ENCODE measurements at places on chromosomes 12 and 14.
A peak's percentile ranks its signal among the peaks of the same experiment; 100 is the strongest.

GRCh38 chr12:110992909-110993308, 72.5 kb upstream of the MYL2 start:
- H3K27me3 ChIP-seq, result peaks cover 2% of the 10 kb centered on the region
- H3K36me3 ChIP-seq, result no peaks in the 10 kb centered on the region
- H3K4me3 ChIP-seq, result no peak overlapping the region
- no peak overlapping the region for H3K27ac ChIP-seq
- no peaks in the 10 kb centered on the region for H3K4me1 ChIP-seq

DNA sequence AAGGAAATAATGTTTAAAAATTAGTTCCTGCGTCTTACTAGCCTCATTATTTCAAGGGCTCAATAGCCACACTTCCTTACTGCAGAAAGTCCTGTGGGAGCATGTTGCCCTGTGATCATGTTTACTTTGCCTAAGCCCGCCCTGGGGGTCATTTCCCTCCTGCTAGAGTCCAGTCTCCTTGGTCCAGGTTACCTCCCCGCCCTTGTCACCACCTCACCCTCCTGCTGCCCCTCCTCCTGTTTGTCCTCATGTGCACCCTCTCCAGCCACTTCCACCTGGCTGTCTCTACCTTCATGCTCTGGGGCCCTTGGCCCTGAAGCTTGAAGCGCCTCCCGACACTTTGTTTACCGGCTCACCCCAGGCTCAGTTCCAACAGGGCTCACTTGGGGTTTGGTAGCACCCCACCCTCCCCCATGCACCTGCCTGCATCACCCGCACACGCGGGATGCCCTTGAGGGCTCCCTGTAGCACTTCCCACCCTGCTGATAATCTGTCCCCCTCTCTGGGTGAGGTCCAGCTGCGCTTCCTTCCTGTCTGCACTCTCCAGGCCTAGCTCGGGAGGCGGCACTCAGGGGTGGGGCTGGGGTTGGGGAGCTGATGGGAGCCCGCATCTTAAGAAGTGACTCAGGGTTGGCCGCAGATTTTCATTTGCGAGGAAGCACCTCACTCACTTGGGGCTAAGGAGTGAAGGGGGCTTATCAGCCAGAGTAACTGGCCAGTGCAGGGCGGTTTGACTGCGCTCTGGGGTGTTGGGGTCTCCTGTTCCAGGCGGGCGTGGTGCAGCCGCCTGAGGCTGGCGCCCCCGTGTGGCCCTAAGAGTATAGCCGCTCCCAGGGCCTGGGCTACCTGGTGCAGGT, 40.1 kb downstream of the SMIM41 start:
- DNase-seq, result peak; percentile 36
- H3K27ac ChIP-seq, result no peak overlapping the region
- H3K27me3 ChIP-seq, result peaks cover 3% of the 10 kb centered on the region
- H3K36me3 ChIP-seq, result no peaks in the 10 kb centered on the region

GRCh38 chr12:57187222-57188089, 29.1 kb upstream of the NXPH4 start:
- no peaks in the 10 kb centered on the region for H3K4me1 ChIP-seq
- no peaks in the 10 kb centered on the region for H3K27me3 ChIP-seq

DNA sequence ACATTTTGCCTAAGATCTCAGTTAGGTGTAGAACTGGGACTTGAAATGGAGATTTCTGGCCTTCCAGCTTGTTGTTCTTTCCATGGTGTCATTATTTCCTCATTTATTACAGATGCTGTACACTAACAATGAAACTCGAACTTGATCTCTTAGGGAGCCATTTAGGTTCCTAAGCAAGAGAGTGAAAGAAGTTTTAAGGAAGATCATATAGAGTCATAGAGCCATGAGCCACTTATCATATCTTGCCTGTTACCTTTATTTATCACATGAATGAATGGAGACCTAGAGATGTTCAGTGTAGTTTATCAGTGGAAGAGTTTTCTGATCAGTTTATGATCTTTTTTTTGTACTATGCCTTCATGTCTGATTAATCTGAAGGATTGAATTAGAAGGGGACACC, 9.9 kb downstream of the HELB start:
- H3K4me3 ChIP-seq, result no peak overlapping the region
- H3K36me3 ChIP-seq, result peaks cover 43% of the 10 kb centered on the region
- H3K27me3 ChIP-seq, result no peaks in the 10 kb centered on the region
- H3K4me1 ChIP-seq, result no peaks in the 10 kb centered on the region

- H3K27me3 ChIP-seq, result no peaks in the 10 kb centered on the region
- DNase-seq, result no peak
- H3K4me1 ChIP-seq, result no peaks in the 10 kb centered on the region
- no peak overlapping the region for H3K27ac ChIP-seq
- H3K4me3 ChIP-seq, result no peak overlapping the region
Measured at GRCh38 chr14:74281069-74281468, 21.7 kb downstream of the ABCD4 start.

DNA sequence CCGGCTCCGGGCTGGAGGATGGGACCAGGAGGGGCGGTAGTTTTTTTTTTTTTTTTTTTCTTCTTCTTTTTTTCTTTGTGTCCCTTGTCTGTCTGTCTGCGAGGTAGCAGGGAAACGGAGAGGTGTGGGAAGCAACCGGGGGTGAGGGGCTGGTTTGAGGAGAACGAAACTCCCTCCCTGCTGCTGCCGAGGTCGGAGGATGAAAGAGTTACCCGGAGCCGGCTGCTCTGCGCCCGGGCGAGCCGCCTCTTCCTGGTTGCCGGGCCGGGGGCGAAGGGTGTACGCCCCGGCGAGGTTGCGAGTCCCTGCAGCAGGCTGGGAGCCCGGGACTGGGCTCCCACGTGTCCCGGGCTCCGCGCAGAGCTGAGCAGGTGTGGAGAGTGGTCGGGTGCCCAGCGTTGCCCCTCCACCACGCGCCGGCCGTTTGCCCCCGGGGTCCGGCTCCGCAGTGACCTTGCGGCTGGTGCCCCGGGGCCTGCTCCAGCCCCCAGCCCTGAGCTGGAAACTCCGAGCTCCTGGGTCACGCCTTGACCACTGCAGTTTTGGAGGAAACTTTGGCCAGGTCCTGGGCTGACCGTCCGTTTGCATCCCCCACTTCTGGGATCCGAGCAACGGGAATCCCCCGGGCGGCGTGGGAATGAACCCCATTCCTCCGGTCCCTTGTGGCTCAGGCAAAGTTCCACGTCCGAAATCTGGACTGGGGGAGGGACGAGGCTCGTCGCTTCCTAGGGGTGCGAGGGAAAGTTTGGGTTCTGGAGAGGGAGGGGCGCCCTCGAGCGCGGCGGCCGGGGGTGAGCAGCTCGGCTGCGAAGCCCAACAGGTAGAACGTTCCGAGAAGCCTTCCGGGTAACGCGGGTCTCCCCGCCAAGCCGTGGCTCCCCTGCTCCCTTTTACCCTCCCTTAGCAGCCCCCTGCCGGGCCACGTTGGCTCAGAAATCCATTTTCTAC, 1.3 kb downstream of the CHST11 start:
- H3K27ac ChIP-seq, result peak overlapping the region; percentile 91
- peaks cover 52% of the 10 kb centered on the region for H3K4me1 ChIP-seq
- H3K36me3 ChIP-seq, result peaks cover 50% of the 10 kb centered on the region
- peak overlapping the region; percentile 78 for H3K4me3 ChIP-seq

GRCh38 chr12:128789356-128789929, 34.3 kb downstream of the SLC15A4 start:
- H3K36me3 ChIP-seq, result peaks cover 31% of the 10 kb centered on the region
- H3K27me3 ChIP-seq, result no peaks in the 10 kb centered on the region
- no peak overlapping the region for H3K27ac ChIP-seq

DNA sequence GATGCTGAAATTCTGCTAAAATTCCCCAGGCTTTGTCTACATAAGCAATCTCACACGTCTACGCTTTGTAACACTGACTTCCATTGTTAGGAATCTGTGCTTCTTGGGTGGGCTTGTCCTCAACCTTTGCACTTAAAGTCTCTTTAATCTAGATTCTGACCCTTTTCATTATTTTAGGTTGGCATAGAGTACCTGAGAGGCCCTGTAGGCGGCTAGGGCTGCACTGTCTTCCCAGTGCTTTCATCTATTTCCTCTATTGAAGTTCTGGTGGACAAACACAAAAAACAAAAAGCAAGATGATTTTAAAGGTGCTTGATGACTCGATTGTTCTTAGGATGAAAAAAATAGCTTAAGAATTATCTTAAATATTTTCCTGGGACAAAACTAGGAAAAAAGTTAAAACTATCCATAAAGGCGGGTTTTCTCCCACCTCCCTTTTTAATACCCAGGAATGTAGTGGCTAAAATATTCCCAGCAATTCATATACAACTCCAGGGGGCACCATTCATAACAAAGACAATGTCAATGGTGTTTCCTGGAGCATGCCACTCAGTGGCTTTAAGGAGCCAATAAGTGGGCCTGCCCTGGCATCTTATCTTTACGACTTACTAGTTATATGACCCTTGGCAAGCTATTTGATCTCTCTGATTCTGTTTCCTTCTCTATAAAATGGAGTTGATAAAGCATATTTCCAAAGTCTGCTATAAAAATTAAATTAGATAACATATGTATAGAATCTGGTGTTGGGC, 197.5 kb downstream of the STXBP6 start:
- H3K36me3 ChIP-seq, result no peaks in the 10 kb centered on the region
- H3K27ac ChIP-seq, result no peak overlapping the region
- no peak for DNase-seq
- no peaks in the 10 kb centered on the region for H3K27me3 ChIP-seq
- no peaks in the 10 kb centered on the region for H3K4me1 ChIP-seq
- no peak overlapping the region for H3K4me3 ChIP-seq

- H3K4me3 ChIP-seq, result no peak overlapping the region
- no peak overlapping the region for H3K27ac ChIP-seq
- no peaks in the 10 kb centered on the region for H3K4me1 ChIP-seq
- H3K36me3 ChIP-seq, result no peaks in the 10 kb centered on the region
- DNase-seq, result no peak
- no peaks in the 10 kb centered on the region for H3K27me3 ChIP-seq
Measured at GRCh38 chr12:25938581-25938980, 19.9 kb upstream of the RASSF8 start.

GRCh38 chr12:98821866-98822265, 176.8 kb downstream of the APAF1 start:
- no peaks in the 10 kb centered on the region for H3K36me3 ChIP-seq
- DNase-seq, result no peak
- no peak overlapping the region for H3K4me3 ChIP-seq
- H3K27me3 ChIP-seq, result peaks cover 14% of the 10 kb centered on the region

DNA sequence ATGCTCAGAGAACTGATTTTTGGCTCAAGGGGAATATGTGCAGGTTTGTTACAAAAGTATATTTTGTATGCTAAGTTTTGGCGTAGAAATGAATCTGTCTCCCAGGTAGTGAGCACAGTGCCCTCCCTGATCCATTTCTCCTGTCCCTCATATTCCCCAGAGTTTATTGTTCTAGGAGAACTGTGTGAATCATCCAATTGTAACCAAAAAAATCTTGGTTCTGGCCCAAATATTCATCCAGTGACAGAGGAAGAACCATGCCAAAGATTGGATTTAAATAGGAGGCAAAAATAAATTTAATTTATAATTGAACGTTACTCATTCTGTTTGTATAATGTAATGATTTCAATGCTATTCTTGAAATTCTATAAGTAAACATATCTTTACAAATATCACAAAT, 4.8 kb downstream of the CATSPERB start:
- H3K36me3 ChIP-seq, result no peaks in the 10 kb centered on the region
- H3K4me1 ChIP-seq, result peaks cover 8% of the 10 kb centered on the region
- H3K27me3 ChIP-seq, result no peaks in the 10 kb centered on the region
- no peak overlapping the region for H3K27ac ChIP-seq
- no peak for DNase-seq

DNA sequence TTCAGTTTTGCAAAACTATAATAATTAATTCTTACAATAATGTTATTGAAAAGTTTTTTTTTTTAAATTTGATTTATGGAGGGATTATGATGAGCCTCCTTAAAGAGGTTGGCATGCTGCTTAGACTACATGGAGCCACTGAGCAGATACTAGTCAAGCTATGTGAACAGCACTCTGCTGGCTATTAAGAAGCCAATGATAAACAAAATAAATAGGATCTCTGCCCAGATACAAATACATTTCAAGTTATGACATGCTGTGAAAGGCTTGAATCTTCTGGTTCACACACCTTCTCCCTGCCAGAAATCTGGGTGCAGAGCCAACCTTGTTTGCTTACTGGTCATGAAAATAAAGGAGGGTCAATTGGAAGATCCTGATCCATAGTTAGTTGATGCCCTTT, 107.4 kb upstream of the NAV3 start:
- H3K4me1 ChIP-seq, result no peaks in the 10 kb centered on the region
- no peaks in the 10 kb centered on the region for H3K36me3 ChIP-seq
- no peak overlapping the region for H3K27ac ChIP-seq
- no peak for DNase-seq
- H3K4me3 ChIP-seq, result no peak overlapping the region

GRCh38 chr12:8630131-8630530, 17.5 kb upstream of the AICDA start:
- H3K36me3 ChIP-seq, result no peaks in the 10 kb centered on the region
- peaks cover 3% of the 10 kb centered on the region for H3K27me3 ChIP-seq
- H3K27ac ChIP-seq, result no peak overlapping the region
- no peaks in the 10 kb centered on the region for H3K4me1 ChIP-seq

- no peak overlapping the region for H3K4me3 ChIP-seq
- H3K27ac ChIP-seq, result no peak overlapping the region
- H3K36me3 ChIP-seq, result no peaks in the 10 kb centered on the region
Measured at GRCh38 chr12:15650399-15651128, 138.6 kb downstream of the EPS8 start.

DNA sequence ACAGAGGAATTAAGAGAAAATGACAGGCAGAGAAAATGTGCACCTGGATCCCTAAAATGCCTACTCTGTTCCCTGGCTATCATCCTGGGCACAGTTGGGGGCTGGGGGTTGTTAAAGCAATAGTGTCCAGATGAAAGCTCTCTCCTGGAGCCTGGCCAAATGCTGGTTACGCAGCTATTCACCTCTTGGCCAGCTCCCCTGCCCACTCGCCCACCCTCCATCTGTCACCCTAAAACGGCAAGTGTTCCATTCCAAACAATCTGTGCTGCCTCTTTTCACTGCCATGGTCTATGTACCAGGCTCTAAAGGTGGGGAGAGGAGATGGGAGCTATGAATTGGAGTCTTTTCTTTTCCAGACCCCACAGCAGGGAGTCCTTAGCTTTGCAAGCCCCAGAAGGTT, 24.7 kb upstream of the NPFF start:
- H3K36me3 ChIP-seq, result peaks cover 56% of the 10 kb centered on the region
- DNase-seq, result no peak

- H3K4me1 ChIP-seq, result peaks cover 13% of the 10 kb centered on the region
- H3K36me3 ChIP-seq, result no peaks in the 10 kb centered on the region
- no peak overlapping the region for H3K4me3 ChIP-seq
Measured at GRCh38 chr14:36660736-36661505, 739 bp upstream of the PAX9 start.

DNA sequence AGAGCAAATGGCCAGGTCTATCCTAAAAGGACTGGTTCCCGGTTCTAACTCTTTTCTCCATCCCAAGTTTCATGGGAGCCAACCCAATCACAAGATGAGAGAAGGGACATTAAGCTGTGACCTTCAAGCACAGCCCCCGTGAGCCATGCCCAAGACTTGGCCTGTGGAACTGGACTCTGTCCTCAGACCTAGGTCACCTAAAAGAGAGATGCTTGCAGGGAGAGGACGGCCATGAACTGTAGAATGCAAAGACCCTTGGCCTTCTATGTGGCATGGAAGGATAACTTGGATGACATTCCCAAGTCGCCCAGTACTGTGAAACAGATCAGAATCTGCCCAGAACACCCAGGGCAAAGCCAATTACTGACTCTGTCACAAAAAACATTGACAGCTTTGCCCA, 263.5 kb downstream of the DPF3 start:
- no peak overlapping the region for H3K27ac ChIP-seq
- H3K36me3 ChIP-seq, result no peaks in the 10 kb centered on the region
- H3K27me3 ChIP-seq, result peaks cover 8% of the 10 kb centered on the region

Data from DND-41 (cell line).